ENCODE measurements at places on chromosomes 3 and 15.

GRCh38 chr3:57030721-57031120 lies 29.7 kb upstream of the SPATA12 start:
- no peak for DNase-seq

DNA sequence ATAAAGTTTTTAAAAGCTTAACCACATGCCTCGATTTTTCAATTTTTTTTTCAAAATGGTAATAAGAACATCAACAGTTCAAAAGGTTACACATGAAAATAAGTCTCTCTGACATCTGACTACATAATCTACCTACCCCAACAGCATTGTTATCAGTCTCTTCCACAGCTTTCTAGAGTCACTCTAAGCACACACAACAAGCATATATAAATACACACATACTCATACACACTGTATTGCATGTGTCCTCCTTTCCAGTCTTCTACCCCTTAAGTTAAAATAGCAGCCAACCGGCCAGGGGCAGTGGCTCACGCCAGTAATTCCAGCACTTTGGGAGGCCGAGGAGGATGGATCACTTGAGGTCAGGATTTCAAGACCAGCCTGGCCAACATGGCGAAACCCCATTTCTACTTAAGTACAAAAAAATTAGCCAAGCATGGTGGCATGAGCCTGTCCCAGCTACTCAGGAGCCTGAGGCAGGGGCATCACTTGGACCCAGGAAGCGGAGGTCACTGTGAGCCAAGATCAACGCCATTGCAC lies 12.2 kb downstream of the TBL1XR1 start:
- DNase-seq: no peak

DNA sequence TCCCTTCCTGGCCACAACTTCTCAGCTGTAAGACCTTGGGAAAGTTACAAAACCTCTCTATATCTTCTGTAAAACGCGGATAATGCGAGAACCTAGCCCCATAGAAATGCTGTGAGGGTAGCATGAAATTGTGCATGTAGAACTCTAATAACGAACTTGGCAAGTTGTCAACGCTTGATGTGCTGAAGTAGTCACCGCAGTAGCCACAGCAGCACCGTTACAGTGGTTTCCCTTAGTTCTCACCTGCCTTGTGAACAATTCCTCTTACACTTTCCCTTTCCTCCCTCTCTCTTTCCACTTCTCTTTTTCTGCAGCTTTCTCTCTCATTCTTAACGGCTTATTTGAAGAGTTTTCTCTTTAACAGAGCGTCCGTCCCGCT lies 447 bp upstream of the SHQ1 start:
- peak; percentile 3 for DNase-seq

GRCh38 chr3:59267021-59267420 lies 217.2 kb upstream of the CFAP20DC start:
- DNase-seq: no peak

GRCh38 chr3:150083655-150084042 lies 113.0 kb upstream of the PFN2 start:
- DNase-seq: no peak

GRCh38 chr3:179179979-179180759 lies 32.0 kb downstream of the PIK3CA start:
- no peak for DNase-seq

- DNase-seq: no peak
These were observed 441.5 kb upstream of the ARHGEF26 start for GRCh38 chr3:153679714-153680113.

GRCh38 chr15:99126930-99127329 lies 22.1 kb downstream of the SYNM start:
- no peak for DNase-seq

DNA sequence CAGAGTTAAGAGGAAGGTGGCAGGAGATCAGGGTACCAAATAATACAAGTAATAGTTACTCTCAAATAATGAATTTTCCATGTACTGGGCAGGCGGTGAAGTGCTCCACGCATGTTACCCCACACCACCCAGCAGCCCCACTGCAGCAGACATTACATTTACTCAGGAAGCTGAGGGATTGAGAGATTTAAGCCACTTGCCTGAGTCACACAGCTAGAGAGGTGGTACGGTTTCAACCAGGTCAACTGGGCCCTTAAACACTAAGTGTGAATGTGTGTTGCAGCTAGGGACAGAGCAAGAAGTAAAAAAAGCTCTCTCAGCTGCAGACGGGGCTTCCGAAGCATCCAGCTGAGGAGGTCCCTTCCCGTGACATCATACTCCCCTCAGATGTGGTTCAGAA lies 91.3 kb downstream of the PRICKLE2 start:
- no peak for DNase-seq

DNA sequence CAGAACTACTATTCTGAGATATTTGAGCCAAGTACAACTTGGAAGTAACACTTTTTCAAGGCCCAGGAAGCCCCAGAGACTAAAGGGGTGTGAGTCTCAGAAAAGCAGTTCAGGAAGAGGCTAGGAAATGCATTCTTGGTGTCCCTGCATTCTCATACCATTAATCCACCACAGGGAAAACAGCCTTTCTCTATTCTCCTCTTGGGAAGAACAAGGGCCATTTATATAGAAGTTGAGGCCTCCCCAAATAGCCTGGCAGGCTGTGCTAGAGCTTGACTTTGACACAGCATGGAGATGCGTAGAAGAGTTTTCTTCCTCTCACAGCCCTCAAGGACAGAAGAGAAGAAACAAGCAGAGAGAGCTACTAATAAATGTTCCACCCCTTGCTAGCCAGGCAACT lies 5.5 kb upstream of the NR2C2 start:
- DNase-seq: no peak

DNA sequence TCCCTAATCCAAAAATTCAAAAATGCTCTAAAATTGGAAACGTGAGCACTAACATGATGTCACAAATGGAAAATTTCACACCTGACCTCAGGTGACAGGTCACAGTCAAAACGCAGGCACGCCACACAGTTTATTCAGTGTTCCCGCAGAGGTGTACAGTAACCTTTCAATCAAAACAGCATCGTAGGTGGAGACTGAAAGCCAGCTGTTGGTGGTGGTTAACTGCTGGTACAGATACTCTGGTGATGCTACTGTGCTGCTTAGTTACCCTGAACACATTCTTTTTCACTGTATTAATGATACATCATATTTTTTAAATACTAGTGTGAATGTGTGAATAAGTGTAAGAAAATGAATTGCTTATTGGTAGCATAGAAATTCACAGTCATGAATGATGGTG lies 23.8 kb downstream of the RAB11A start:
- DNase-seq: no peak

DNA sequence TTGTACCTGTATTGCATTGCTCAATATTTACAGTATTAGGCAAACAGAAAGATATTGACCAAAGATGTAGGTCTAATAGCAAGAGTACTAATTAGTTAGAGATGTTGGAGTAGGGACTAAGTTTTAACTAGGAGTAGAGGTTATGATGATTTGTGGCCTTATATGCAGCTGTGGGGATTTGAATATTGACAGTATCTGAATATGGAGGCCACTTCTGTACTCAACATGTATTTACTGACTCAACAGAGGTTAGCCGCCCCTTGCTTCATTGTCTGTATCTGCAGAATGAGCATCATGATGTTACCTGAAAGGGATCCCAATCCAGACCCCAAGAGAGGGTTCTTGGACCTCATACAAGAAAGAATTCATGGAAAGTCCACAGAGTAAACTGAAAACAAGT lies 49.6 kb upstream of the LRTM1 start:
- DNase-seq: no peak

DNA sequence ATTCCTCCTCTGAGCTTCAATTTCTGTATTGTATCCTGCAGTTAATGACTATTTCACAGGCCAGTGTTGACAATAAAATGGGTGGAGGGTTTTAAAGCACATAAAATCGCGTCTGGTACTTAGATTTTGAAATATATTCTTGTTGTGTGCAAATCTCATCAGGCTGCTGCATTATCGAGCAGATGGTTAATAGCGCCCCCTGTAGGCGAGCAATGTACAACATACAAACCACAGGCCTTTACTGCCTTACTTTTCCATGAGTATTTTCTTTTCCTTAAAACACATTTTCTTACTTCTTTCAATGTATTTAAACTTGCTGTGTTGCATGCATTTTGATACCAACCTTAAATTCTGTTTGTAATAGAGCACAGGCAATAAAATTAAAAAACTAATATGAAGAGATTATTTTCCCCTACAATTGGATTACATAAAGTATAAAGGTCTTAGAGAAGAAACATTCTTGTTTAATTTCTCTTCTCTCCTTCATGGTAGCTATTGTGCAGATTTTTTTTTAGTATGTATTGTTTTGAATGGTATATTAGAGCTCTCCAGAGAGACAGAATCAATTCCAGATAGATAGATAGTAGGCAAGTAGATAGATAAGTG lies 608.4 kb downstream of the CADM2 start:
- peak; percentile 3 for DNase-seq

GRCh38 chr3:48621461-48621869 lies at the start of gene TMEM89:
TSS of gene TMEM89 (minus strand) at chr3:48621769. CDS start at chr3:48621756, 13 bp downstream.
- DNase-seq: no peak

GRCh38 chr3:107589454-107589853 lies 66.7 kb downstream of the BBX start:
- no peak for DNase-seq

- no peak for DNase-seq
These were observed 44.5 kb downstream of the PCSK6 start for GRCh38 chr15:101444807-101445508.

GRCh38 chr15:51887887-51888592 lies 58.6 kb downstream of the TMOD3 start:
- DNase-seq: no peak

GRCh38 chr15:31977812-31978661 lies 52.3 kb upstream of the CHRNA7 start:
- peak; percentile 15 for DNase-seq

DNA sequence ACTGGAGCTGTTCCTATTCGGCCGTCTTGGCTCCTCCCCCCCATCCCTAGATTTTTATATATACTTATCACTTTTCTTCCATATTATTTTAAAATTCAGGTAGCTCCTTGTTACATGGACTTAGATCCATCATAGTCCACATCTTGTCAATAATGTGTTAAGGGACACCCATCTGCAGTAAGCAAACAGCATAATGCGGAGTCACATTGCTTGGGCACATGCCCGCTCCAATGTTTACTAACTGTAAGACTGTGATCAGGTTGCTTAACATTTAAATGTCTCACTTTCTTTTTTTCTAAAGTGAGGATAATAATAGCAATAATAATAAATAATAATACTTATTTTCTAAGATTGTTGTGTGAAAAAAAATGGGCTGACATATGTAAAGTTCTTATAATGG lies 303.2 kb upstream of the SOX14 start:
- DNase-seq: no peak

DNA sequence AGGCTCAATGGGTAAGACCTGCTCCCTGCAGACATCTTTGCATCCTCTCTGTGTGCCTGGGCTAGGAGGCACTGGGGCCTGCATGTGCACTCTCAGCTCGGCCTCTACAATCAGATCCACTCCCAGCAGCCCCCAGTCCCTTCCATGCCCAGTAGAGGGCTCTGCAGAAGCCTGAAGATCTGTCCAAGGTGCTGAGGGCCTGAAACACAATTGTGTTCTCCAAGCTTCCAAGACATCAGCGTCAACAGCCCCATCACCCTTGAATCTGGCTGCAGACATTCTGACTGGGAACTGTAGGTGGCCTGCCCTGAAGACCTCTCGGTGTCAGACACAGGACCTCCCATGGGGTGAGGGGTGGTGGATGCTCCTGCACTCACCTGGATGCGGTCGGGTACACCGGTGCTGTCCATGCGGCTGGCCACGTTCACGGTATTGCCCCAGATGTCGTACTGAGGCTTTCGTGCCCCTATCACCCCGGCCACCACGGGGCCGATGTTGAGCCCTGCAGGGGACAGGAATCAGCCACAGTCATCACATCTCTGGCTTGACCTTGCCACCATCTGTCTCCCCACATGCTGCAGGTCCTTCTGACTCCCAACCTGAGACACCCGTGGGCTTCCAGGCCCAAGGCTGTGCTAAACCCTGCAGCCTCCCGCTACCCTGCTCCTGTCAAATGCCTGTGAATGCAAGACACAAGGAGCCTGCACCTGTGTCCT lies 84.7 kb downstream of the SEC22A start:
- no peak for DNase-seq

DNA sequence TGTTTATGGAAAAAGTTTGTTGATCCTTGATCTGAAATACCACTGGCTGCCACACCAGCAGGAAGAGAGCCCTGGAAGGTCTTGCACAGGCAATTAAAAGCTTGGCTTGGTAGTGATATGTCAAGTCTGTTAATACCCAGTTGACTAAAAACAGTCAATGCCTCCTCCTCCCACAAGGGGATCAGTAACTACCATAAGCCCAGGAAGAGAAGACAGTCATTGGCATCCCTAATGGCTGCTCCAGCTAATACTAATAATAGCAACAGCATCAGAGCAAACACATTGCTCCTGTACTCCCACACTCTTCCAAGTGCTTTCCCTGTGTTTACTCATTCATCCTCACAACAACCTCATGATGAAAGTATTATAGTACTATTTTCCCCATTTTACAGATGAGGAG lies 528.6 kb downstream of the TAFA4 start:
- no peak for DNase-seq

DNA sequence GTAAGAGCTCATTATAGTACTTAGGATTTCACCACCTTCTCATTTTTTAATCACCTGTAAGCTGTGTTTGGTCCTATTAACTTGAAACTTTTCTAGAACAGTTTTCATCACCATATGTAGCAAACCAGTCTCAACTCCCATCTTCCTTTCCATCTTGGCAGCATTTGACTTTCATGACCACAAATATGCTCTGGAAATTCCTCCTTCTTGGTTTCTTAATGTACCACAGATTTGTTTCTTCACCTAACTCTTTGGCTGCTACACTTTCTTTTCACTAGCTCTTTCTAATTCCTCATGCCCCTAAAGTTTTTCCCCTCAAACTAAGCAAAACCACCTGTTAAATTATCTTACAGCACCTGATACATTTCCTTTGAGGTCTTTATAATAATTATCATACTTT lies 13.2 kb upstream of the NMB start:
- DNase-seq: no peak

GRCh38 chr3:189588475-189589178 lies 42.6 kb upstream of the TP63 start:
- no peak for DNase-seq

DNA sequence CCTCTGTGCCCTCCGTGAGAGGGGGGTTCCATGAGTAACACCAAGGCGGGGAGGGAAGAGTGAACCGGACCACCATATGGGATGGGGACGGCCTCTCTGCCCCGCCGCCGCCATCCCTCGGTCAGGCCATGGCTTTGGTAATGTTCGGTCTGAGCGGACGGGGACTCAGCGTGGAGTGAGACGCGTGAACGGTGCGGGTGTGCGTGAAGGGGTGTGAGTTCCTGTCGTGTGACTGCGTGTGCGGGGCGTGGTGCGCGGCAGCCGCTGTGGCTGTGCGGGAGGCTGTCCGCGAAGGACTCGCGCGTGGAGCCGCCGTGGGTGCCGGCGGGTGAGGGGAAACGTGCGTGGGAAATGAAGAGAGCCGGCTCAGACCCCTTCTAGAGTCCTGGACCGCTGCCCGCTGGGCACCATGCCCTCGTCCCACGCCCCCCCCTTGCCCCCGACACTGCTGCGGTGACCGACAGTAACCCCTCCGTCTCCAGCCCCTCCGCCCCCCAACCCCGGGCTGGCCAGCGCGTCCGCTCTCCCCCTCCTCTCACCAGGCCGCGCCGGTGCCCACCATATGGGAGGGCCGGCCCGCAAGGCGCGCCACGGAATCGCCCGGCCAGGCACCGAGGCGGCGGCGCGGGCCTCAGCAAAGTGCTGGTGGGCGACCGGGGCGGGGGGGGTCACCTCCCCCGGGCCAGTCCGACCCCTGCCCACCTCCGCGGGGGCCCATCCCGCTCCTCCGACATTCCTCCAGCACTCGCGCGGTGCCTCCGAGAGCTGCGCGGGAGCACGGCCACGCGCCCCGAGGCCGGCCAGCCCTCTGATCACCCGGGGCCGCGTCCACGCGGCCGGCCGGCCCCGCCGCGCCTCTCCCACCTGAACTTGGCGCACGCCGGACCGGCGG lies 589 bp downstream of the KLF15 start:
- DNase-seq: no peak

- DNase-seq: no peak
These were observed 510 bp downstream of the ARL14 start for GRCh38 chr3:160677459-160677881.
